Stimulated activated naive CD4-positive, alpha-beta T cell treated with Interleukin-2 at 50 U/mL for 16 hours (primary cell): ENCODE measurements at places on chromosomes 11 and 22.

DNA sequence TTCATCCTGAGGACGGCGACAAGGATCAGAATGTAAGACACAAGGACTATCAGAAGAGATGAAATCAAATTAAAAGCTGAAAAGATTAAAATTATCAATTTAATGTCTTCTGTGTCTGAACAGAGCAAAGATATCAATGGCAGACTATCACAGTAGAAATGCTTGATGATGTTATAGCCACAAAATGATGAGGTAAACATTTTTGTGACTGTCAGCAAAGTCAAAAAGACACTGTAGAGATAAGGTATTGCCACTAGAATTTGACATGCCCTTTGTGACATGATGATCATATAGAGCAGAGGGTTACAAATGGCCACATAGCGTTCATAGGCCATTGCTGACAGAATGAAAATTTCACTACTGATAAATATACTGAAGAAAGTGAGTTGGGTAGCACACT is 12.2 kb downstream of the OR5J2 start:
- DNase-seq, result no peak

GRCh38 chr11:30786256-30787110 is 200.3 kb upstream of the MPPED2 start:
- no peak for DNase-seq

DNA sequence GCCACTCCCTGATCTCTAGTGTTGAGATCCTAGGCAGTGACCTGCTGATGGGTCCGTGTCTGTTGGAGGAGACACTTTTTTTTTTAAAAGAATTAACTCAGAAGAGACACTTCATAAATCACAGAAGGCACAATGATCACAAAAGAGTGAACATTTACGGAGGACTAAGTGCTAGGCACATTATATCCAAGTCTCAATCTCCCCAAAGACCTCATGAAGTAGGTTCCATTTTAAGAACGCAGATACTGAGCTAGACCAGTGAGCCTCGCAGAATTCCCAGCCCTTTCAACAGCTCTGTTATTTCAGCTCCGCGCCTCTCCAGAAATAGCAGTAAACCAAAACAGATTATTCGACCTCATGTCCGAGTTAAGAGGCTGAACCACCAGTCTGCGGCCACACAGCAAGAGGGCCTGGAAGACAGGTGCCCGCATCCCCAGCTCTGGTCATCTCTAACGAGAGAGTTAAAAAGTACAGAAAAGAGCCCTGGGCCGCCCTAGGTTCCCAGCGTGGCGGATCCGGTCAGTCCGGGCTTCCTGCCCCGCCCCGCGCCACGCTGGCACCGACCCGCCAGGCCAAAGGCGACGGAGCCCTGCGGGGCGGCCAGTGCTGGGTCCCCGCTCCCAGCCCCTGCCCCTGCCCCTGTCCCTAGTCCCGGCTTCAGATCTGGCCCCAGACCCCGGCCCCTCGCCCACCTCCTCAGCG is 612 bp downstream of the XBP1 start:
- DNase-seq, result peak; percentile 31

- DNase-seq, result no peak
Observed at GRCh38 chr11:117375960-117376359, 48.3 kb downstream of the CEP164 start.

- peak; percentile 44 for DNase-seq
Observed at GRCh38 chr11:59158206-59159068, 13.5 kb upstream of the DTX4 start.

DNA sequence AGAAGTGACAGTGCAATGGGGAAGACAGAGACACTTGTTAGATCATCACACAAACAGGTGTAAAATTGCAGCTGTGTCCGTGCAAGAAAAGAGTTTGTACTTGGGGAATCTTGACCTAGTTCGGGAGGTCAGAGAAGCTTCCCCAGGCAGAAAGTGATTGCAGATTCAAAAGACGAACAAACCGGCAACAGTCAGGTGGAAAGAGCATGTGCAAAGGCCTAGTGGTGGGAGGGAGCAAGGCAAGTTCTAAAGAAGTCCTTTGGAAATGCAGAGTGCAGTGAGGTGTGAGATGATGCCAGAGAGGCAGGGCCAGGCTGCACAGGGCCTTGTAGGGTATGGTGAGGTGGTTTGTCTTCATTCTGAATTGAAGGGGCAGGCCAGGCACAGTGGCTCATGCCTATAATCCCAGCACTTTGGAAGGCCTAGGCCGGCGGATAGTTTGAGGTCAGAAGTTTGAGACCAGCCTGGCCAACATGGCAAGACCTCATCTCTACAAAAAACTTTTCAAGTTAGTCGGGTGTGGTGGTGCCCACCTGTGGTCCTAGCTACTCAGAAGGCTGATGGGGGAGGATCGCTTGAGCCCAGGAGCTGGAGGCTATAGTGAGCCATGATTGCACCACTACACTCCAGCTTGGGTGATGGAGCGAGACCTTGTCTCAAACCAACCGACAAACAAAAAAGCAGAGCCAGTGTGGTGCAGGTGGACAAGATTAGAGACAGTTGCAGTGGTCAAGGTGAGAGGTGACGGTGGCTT is 1.9 kb upstream of the ESS2 start:
- no peak for DNase-seq

DNA sequence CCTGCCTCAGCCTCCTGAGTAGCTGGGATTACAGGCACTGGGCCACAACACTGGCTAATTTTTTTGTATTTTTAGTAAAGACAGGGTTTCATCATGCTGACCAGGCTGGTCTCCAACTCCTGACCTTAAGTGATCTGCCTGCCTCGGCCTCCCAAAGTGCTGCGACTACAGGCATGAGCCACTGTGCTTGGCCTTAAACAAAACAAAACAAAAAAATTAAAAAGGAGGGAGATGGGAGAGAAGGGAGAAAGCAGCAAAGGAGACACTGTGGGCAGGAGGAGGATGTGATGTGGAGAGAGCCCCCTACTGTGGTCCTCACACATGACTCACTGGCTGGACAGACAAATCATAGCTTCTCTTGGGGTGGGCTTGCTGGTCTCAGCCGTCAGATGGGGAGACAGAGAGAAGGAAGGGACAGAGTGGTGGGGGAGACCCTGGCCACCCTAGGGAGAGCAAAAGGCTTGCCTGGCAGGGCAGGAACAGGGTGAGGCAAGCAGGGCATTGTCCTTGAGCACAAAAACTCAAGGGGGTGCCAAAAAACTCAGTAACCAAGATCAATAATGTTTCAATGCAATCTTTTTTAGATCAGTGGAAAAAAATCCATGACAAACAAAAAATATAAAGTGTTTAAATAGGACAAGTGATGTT is 31.6 kb downstream of the TPST2 start:
- DNase-seq, result no peak

- DNase-seq, result no peak
Observed at GRCh38 chr11:77436506-77436905, 37.4 kb downstream of the PAK1 start.

GRCh38 chr11:70853068-70853769 is 399.2 kb downstream of the SHANK2 start:
- DNase-seq, result no peak

GRCh38 chr11:64234647-64235379 is 429 bp downstream of the VEGFB start:
- DNase-seq, result peak; percentile 59

GRCh38 chr11:83938148-83938547 is 652.0 kb upstream of the CCDC90B start:
- no peak for DNase-seq

DNA sequence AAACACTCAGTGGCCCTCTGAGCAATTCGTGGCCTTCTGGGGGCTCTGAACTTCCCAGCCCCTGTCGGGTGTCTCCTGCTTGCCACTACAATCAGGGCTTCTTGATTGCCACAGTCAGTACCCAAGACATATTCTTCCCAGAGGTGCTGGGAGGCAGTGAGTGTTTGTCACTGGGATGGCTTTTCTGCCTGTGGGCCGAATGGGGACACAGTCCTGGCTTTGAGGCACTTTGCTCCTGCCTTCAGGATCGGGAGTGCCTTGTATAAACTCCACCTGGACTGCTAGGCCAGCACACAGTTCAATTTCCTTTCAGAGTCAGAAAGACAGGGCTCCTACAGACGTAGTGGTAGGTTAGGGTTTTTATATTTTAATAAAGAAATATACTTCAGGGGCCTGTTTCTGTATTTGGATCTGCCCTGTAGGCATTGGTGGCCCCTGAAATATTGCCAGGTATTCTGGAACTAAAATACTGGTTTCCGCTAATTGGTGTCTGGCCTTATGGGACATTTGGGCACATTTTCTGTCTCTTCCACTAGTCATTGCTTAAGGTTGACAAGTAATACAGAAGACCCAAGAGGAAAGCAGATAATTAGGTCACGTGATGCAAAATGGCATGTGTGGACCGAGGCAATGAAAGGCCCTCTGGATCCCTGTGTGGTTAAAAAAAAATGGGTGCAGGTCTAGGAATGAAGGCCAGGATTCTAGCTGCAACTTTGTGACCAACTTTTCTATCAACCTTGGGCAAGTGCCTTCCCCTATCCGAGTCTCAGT is 98.4 kb upstream of the NARS2 start:
- DNase-seq, result no peak

- no peak for DNase-seq
Observed at GRCh38 chr22:36924151-36924698, 10.8 kb downstream of the CSF2RB start.

DNA sequence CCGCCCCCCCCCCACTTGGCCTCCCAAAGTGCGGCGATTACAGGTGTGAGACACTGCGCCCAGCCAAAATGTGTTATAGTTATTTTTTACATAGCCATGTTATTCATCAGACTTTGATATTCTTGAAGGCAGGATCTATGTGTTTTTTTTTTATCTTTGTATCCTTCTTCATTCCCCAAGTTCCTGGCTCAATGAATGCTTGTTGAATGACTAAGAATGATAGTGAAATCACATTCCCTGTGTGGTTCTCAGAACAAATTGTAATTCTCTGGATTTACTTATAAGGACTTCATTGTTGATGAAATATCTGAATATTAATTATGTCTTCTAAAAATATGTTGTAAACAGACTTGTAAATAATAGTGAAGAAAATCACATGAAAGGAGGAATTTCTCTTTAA is 33.5 kb downstream of the MMP7 start:
- no peak for DNase-seq

GRCh38 chr11:69880826-69881445 is 61.7 kb upstream of the FGF3 start:
- DNase-seq, result no peak
